ENCODE measurements at places on chromosomes 6 and 20. TPM values are rescaled to one million over a fixed set of nuclear protein-coding genes. Genes with fewer than 3 reads are reported as not detected.

FOXS1 gene
- not detected for total RNA-seq

DLK2 gene
- 0.31 TPM for total RNA-seq

GJA10 gene
- not detected for total RNA-seq

TP53TG5 gene
- under 0.01 TPM for total RNA-seq

ACSS2 gene
- total RNA-seq = 18.4 TPM

TPD52L1 gene
- 0.31 TPM for total RNA-seq

IPCEF1 gene
- total RNA-seq = 73.5 TPM

FAM209B gene
- total RNA-seq = 0.52 TPM

MMP24 gene
- not detected for total RNA-seq

BPIFB1 gene
- total RNA-seq = not detected

AVP gene
- total RNA-seq = not detected

DNPH1 gene
- 14.7 TPM for total RNA-seq

OR2B6 gene
- total RNA-seq = not detected

BPIFB4 gene
- total RNA-seq = not detected

STMND1 gene
- not detected for total RNA-seq

CST4 gene
- total RNA-seq = not detected

GPR63 gene
- total RNA-seq = 0.10 TPM

SIGLEC1 gene
- total RNA-seq = 0.73 TPM

VNN1 gene
- 2.7 TPM for total RNA-seq

FBXO5 gene
- total RNA-seq = 5.1 TPM

PPP2R5D gene
- total RNA-seq = 15.2 TPM

KIZ gene
- total RNA-seq = 31.3 TPM

DEFB124 gene
- not detected for total RNA-seq

HDAC2 gene
- 33.6 TPM for total RNA-seq

NFKBIE gene
- total RNA-seq = 125 TPM

HDGFL1 gene
- not detected for total RNA-seq

CRISP2 gene
- not detected for total RNA-seq

MEP1A gene
- total RNA-seq = not detected

HLA-DQA1 gene
- 12.5 TPM for total RNA-seq

DEFB116 gene
- not detected for total RNA-seq

RAB44 gene
- 1.3 TPM for total RNA-seq

HLA-DOA gene
- total RNA-seq = 16.2 TPM

MRPL2 gene
- total RNA-seq = 5.7 TPM

RARS2 gene
- total RNA-seq = 21.6 TPM

TXLNB gene
- 0.52 TPM for total RNA-seq

ULBP3 gene
- 0.84 TPM for total RNA-seq

METTL24 gene
- total RNA-seq = 0.10 TPM

BMP2 gene
- total RNA-seq = 0.73 TPM

KCNS1 gene
- total RNA-seq = not detected

MTFR2 gene
- 3.9 TPM for total RNA-seq

SPAG4 gene
- 5.9 TPM for total RNA-seq

CLPSL2 gene
- not detected for total RNA-seq

SLPI gene
- 0.63 TPM for total RNA-seq

TMEM200A gene
- total RNA-seq = 0.63 TPM

WFDC10B gene
- total RNA-seq = not detected

Data from mononuclear cell (primary cell).